ENCODE measurements at places on chromosomes 7 and 10.
A peak's percentile ranks its signal among the peaks of the same experiment; 100 is the strongest.

DNA sequence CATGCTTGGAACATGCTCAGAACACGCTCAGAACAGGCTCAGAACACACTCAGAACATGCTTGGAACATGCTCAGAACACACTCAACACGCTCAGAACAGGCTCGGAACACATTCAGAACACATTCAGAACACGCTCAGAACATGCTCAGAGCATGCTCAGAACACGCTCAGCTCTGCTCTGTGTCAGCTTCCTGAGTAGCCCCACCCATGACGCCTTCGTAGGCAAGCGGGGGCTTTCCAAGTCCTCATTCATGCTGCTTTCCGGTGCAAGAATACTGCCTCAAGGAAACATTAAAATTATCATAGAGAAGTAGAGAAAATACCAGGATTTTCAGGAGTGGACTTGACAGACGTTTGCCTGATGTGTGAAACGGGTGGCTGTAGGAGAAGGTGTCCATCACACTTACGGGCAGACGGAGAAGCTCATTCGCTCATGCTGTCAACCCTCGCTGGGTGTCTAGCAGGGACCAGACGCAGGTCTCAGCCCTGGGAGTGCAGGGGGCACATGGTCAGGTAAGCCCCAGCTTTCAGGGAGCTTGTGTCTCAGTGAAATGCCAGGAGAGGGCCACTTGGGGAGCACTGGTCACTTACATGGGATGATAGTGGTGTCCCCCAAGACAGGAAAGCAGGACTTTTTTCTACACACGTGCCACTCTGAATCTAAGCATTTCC, 24.7 kb downstream of the EN2 start:
- peak; percentile 21 for DNase-seq

- no peak for DNase-seq
Observed at GRCh38 chr10:32384171-32384570, 37.2 kb upstream of the EPC1 start.

- DNase-seq, result no peak
Observed at GRCh38 chr7:106617860-106618259, 43.1 kb downstream of the CCDC71L start.

- no peak for DNase-seq
Observed at GRCh38 chr10:132611026-132611910, 73.7 kb downstream of the INPP5A start.

DNA sequence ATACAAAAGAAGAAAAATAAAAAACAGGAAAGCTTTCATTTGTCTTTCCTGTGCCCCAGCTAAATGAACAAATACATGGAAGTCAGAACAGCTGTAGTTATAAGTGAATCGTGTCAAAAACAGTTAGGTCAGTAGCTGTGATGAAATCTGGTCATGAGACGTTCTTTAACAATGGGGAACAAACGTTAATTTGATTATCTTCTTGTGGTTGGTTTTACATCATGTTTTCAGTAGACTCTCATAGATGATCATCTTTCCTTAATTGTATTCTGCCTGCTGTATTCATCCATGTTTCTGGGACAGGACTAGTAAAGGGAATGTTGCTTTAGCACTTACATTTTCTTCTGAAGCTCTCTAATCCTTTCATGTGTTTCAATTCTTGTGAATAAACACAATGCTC, 97.0 kb downstream of the PCLO start:
- no peak for DNase-seq

- no peak for DNase-seq
Observed at GRCh38 chr7:74039337-74039736, 11.4 kb downstream of the ELN start.

DNA sequence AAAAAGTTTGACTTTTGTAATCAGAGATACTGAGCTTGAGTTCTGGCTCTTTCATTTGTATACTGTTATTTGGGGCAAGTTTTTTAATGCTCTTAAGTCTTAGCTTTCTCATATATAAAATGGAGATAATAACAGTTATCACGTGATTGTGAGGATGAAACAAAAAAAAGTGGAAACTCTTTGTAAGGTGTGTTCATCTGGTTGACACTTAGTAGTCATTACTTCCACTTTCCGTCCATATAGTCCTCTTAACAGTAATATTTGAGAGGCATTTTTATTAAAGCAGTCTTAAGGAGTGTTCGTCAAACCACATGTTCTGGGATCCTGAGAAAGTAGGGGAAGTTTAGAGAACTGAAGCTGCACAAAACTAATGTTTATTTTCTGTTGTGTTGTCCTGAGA, 65.6 kb downstream of the PTEN start:
- DNase-seq, result no peak

GRCh38 chr7:81527651-81528050, 242.2 kb downstream of the HGF start:
- DNase-seq, result no peak

DNA sequence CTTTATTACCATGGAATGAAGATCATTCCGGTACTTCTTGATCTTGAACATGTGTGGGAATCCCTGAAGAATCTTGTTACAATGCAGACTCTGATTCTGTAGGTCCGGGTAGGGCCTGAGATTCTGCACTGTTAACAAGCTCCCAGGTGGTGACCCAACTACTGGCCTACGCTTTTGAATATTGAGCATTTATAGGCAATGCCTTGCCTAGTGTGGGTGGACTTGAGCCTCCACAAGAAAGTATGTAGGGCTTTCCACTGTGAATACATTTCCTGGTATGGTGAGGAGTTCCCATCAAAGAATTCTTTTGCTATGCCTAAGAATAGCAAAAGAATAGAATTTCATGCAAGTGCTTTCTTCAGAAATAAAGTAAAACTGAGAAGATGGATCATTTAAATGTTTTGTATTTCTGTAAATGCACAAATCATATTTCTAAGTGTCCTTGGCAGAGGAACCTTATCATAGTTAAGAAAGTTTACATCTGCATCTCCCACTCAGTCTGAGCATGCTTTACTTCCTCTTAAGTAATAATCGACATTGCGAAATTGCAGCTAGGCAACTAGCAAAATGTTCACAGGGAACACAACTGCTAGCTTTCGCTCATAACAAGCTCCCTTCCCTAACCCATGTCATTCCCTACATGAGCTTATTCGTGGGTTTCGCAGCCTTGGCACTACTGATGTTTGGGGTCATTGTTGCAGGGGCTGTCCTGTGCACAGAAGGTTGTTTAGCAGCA, 71.4 kb downstream of the AHR start:
- no peak for DNase-seq

Measured in ELF-1 (cell line).